Effector CD4-positive, alpha-beta T cell (primary cell): ENCODE measurements at places on chromosomes 16 and 17.

GRCh38 chr16:87834668-87835473 lies 34.4 kb downstream of the SLC7A5 start:
- no peak for DNase-seq

GRCh38 chr16:53948734-53949430 lies 244.9 kb downstream of the FTO start:
- no peak for DNase-seq

- DNase-seq: no peak
Measured at GRCh38 chr16:70561623-70562022, 38.0 kb downstream of the SF3B3 start.

- DNase-seq: no peak
Measured at GRCh38 chr16:12141073-12141951, 164.8 kb downstream of the SNX29 start.

- DNase-seq: no peak
Measured at GRCh38 chr16:73506568-73507056, 458.7 kb upstream of the ZFHX3 start.

DNA sequence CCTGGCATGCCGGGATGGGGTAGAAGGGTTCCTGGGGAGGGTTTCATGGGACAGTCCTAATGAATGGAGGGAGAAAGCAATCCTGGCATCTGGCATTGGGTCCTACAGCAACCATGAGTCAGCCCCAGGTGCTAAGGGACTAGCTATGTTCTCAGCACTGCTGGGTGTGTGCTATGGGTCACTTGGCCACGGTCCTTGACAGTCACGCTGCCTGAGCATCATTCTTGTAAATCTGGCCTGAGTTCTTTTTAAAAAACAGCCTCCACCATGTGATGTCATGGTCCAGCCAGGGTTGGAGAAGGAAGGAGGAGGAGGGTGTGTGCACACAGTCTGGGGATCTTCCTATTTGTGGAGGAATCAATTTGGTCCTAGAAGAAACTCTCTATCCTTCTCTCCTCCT lies 6.2 kb upstream of the RAMP2 start:
- no peak for DNase-seq

DNA sequence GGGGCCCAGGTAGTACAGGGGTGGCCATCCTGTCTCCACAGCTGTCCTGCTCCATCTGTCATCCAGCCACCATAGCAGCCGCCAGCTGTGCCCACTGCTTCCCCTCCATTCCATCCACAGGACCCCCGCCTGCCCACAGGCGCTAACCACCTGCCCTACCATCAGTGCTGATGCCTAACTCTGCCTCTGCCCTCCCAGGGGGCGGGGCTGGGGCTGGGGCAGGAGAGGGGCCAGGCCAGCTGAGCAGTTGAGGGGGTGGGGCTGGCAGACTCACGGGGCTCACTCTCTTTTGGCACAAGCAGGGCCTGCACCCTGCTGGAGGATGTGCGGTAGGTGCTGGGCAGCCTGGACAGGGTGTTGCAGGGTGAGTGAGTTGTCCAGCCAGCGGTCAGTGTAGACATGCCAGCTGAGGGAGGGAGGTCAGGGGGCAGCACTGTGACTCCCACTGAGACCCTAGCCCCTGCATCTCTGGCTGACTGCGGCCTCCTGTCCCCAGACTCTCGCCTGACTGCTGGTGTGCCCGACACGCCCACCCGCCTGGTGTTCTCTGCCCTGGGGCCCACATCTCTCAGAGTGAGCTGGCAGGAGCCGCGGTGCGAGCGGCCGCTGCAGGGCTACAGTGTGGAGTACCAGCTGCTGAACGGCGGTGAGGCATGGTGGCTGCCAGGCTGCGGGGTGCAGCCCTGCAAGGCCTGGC lies 9.6 kb downstream of the GALK1 start:
- DNase-seq: no peak

DNA sequence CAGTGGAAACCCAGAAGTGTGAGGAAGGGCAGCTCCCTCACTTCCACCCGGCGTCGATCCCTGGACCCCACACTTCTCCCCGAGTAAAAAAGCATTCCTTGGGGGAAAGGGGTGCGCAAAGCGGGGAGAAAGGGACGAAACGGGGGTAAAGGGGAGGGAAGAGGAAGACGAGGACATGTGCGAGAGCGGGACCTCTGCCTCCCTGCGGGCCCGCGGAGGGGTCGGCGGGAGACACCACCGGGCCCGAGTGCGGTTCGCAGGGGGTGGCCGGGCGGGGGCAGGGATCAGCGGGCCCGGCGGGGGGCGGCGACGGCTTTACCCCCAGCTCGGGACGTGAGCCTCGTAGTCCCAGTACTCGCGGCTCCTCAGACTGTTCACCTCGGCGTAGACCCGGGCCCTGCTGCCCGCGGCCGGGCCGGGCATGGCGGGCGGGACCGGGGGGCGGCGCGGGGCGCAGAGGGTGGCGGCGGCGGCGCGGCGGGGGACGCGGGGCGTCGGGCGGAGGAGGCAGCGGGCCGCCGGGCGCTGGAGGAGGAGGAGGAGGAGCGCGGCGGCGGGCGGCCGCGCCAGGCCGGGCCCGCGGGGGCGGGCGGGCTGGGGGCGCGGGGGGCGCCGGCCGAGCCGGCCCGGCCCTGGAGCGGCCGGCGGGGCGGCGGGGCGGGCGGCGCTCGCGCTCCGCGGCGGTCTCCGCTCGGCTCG lies 443 bp downstream of the CSNK2A2 start:
- DNase-seq: no peak

- DNase-seq: no peak
Measured at GRCh38 chr16:72939247-72939646, 108.7 kb downstream of the ZFHX3 start.

DNA sequence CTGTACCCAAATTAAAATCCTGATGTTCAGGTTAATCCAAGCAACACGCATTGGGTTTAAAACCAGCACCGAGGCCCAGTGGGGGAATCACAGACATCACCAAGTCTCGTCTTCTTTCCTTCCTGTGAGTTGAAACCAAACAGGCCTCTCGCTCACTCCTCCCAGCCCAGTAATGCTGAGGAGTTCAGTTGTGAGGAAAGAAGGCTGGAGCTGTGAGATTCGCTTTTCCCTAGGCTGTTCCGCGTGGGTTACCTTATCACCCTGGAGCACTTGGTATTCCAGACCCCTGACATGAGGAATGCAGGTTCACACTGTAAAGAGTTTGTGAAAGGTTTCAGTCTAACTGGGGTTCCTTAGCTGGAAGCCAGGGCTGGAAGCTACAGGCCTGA lies 20.8 kb downstream of the CIBAR2 start:
- DNase-seq: no peak

DNA sequence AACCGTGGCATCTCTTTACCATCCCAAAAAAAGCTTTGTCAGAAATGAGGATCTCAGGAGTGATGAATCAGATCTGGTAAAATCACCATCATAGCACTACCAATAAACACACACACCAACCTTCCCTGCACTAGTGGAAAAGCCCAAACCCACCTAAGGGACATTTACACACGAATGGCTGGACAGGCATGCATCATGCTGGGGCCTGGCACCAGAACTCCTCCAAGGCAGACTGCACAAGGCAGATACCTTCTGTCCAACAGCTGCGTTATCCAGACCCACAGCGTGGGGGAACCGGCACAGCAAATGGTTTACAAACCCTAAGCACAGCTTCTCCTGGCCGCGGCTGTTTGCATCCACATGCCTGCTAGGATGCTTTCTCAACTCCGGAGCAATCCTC lies 2.8 kb downstream of the ASIC2 start:
- no peak for DNase-seq

DNA sequence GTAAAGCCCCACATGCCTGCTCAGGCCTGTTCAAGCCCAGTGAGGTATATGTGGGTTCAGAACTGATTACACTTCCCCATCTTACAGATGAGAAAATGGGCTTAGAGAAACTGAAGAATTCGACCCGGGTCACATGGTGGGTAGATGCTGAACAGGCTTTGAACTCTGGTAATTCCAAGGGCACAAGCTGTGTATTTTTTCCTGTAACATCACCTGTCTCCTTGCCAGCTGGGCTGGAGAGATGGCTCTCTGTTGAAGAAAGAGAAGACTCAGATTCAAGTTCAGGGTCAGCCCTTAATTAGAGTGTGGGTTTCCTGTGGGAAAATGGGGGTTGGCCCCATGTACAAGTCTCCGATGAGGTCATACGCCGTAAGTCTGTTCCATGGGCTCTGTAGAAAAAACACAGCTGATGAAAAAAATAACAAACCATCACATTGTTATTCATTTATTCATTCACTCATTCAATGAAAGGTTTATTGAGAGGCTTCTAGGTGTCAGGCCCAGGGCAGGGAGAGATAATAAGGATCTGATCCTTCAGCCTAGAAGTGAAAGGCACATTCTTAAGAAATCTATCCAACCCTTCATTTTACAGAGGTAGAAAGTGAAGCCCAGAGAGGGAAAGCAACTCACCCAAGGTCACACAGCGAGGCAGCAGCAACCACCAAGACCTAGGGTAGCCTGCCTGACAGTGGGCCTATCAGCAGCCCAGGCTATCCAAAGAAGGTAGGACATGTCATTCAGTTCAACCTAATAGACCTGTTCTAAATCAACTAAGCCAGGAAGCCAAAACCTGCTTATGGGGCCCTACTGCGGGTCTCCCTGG lies 482.8 kb downstream of the SOX9 start:
- no peak for DNase-seq

GRCh38 chr17:19399750-19400450 lies 11.1 kb upstream of the RNF112 start:
- DNase-seq: no peak

- DNase-seq: no peak
Measured at GRCh38 chr17:7428557-7428956, at the start of gene SPEM3. SPEM3 (plus strand) TSS chr17:7428857; CDS start chr17:7428903, 46 bp downstream.

DNA sequence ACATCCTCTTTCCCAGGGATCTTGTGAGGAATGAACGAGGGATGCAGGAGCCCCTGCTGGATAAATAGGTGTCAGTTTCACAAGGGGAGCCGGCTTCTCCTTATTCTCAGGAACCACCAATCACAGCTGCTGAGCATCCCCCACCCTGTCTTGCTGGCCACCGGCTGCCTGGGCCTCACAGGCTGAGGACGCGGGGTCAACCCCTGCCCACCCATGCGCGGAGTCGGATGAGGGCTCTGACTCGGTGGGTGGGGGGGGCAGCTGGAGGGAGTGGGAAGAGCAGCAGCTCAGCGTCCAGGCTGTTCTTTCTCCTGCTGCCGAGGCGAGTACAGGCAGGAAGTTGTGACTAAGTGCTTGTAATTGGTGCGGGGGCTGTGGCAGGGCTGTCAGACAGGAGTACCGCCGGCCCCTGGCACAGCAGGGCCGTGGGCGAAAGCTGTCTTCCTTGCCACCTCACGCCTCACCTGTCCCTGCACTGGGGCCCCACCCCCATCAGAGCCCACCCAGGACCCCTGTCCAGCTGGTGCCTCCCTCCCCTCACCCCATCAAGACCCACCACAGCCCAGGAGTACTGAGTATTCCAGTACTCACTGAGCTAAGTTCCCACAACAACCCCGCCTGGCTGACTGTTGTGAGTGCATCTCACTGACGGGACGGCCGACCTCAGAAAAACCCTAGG lies 11.0 kb upstream of the DPEP1 start:
- peak; percentile 32 for DNase-seq

DNA sequence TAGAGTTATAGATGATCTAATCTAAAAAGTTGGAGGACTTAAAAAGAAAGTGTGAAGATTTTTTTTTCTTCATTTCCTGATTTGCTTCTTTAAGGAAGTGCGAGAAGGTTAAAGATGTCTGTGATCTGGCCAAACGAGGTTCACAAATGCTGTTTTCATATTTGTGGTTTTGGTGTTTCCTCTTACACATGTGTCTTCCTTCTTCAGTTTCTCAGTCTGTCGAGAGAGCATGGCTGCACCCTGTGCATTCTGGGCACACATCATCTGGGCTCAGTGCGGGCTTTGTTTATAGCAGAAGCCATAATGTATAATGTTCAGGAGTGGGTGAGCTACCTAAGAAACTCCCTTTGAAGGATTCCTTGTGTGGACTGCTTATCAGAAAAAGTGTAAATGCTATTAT lies 260.4 kb upstream of the TBX2 start:
- peak; percentile 27 for DNase-seq

DNA sequence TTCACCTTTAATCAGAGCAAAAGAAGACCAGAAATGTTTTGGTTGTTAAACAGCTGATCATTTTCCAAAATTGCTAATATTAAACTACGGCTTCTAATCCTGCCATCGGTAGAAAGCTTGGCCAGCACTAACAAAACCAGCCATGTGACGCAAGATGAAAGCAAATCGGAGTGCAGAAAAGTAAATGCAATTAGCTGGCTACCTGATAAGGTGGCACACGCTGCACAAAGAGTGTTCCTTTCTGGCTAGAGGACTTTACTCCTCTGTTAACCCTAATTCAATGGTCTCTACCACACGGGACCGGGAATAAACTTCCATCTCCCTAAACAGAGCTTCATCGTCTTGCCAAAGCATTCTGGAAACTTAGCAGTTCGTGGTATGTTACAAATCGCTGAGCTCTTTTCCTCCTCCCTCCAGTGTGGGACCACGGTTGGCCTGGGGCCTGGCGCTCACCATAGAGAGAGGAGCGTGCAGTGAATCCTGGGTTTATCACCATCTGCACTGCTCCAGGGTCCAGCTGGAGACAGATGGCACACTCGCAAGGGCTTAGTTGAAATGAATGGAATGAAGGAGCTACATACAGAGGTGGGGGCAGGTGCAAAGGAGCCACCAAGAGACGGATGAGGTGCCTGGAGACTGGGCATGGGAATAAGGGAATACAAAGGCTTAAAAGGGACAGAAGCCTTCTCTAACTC lies 10.1 kb upstream of the COG1 start:
- DNase-seq: no peak

DNA sequence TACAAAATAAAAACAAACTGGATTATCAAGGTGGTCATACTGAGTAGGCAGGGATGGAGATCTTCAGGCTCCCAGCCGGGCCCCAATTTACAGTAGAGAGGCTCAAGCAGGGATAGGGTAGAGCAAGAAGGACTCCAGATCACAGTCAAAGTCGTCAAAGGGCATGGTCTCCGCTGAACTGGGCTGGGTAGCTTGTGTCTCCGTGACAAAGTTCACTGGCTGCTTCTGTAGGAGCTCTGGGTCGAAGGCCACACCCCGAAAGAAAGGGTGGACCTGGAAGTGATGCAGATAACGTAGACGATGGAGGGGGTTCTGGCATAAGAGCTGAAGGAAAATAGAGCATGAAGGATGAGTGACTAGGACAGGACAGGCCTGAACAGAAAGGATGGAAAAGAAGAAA lies 3.6 kb downstream of the RSKR start:
- no peak for DNase-seq
